ENCODE measurements at places on chromosomes 16 and 17.

- DNase-seq, result no peak
These were observed 15.0 kb upstream of the CPD start for GRCh38 chr17:30363715-30364202.

- no peak for DNase-seq
These were observed 200.1 kb downstream of the CBLN1 start for GRCh38 chr16:49081554-49081953.

DNA sequence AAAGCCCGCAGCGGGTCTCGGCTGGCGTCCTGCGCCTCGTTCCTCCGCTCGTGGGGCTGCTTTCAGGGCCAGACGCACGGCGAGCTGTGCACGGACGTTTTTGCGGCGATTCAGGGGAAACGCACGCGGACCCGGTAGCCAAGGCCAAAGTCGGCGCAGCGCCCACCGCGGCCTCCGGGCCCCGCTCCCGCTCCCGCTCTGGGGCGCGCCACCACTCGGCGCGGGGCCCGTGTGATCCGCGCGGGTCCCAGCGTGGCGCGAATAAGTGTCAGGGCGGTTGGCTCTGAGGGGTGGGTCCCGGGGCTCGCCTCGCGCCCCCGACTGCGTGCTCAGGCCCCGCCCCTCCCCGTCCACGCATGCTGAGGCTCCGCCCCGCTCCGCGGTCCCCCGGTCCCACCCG, 694 bp upstream of the TBCD start:
- peak; percentile 69 for DNase-seq

GRCh38 chr16:84052071-84052622, 9.6 kb upstream of the SLC38A8 start:
- no peak for DNase-seq

DNA sequence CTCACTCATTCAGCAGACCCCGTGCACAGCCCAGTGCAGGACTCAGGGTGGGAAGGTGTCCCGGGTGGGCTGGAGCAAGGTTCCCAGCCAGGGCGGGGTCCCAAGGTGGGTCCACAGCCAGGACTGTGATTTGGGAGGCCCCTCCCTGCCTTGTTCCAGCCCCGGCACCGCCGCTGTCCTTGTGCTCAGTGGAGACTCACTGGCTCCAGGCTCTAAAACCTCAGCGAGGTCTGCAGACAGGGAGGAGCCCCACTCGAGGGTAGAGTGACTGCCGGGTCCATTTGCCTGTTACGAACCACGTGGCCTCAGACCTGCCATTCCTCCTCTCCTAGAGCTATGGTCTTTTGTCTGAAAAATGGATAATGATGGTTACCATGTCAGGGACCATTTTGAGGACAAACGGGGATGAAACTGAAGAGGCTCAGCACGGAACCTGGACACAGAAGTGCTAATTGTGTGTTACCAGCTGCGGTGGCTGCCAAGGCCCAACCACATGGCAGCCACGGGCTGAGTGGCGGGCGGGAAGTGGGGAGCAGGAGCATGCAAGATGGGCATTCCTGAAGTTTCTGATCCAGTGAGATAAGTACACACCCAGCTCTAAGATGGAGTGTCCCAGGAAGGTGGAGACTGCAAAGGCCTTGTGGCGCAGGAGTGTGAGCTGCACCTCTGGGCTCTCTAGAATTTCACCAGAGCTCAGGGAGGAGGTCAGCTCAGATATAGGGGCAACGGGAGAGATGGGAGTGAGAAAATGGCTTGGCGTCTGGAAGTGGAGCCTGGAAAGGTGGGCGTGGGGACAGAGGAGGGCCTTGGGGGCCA, 317.6 kb downstream of the SEC14L1 start:
- DNase-seq, result no peak

DNA sequence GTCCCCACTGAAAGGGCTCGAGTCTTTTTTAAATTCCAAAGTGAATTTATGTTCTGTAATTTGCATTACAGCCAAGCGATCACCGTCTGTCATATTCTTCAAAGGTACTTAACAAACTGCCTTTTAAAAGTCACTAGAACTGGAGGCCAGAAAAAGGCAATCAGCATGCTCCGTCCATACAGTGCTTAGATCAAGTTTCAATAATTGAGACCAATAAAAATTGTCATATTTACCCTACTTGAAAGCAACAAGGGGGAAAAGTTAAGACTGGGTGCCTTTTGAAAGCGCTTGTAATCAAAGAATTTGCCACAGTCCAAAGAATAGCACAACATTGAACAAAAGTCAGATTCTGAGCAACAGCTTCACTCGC, 9.0 kb upstream of the ZFHX3 start:
- peak; percentile 3 for DNase-seq

GRCh38 chr16:67100569-67101310, 9.0 kb upstream of the PHAF1 start:
- DNase-seq, result peak; percentile 54

DNA sequence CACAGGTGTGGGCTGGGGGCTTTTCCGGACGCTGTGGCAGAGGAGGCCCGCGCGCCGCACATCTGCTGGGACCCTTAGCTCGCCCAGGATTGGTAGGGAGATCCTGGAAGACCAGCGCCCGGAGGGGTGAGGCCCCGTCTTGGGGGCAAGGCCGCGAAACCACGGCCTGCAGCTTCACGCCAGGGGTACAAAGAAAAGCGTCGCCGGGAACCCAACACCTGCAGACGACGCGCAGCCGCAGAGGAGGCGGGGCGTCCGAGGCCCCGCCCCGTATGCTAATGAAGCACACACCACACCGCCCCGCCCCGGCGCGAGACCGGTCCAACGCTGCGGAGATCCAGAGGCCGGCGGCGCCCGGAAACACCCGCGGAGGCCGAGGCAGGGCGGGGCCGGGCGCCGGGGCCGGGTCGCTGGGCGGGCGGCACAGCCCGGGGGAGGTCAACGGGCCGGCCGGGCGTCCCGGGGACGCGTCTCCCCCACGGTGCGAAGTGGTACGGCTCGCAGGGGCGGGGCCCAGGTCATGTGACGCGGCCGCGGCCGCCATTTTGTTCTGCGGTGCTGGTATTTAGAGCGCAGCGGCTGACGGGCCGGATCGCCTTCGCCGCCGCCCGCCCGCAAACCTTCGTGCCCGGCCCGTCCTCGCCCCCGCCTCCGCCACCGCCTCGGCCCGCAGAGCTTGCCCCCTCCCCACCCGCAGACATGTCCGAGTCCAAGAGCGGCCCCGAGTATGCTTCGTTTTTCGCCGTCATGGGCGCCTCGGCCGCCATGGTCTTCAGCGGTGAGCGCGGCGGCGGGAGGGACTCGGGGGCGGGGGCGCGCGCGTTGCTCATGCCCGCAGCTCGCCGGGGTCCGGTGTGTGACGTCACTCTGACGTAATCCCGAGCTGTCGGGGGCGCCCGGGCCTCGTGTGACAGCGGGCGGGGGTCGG, at the start of gene ATP6V0C:
Gene ATP6V0C, plus strand, starts transcription at position 548 of the 928 bp plus-strand sequence. Its CDS starts 152 bp downstream, at position 700.
- peak; percentile 96 for DNase-seq

DNA sequence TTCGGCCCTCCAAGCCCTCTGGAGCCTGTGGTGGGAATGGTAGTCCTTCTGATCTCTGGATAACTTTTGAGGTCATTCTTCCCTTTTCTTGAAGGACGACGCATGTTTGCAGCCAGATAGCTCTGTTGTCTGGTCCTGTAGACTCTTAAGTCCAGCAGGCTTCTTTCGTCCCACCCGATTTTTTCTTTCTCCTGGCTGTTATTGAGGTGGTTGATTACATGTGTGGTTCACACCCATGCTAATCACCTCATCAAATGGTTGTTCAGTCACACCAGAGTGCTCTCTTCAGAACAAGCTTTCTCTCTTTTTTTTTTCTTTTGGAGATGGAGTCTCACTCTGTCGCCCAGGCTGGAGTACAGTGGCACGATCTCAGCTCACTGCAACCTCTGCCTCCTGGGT, 30.6 kb downstream of the PIGL start:
- DNase-seq, result no peak

GRCh38 chr17:16986391-16986790, 14.5 kb upstream of the TNFRSF13B start:
- no peak for DNase-seq

DNA sequence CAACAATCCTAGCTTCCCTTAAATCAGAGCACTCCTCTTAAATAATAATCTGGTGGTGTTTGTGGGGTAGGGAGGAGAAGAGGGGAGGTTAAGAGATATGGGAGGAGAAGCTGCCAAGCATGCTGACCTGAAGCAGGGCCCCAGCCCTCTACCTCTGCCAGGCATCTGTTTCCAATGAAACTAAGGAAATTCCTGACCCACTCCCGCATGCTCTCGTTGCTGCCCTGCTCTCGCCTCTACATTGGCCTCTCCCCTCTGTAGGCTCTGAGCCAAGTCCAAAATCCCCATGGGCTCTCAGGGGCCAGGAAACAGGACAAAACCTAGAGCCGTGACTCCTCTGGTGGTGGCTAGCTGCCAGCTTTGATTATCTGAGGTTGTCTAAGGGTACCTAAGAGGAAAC, 559.5 kb upstream of the CDH11 start:
- DNase-seq, result no peak

DNA sequence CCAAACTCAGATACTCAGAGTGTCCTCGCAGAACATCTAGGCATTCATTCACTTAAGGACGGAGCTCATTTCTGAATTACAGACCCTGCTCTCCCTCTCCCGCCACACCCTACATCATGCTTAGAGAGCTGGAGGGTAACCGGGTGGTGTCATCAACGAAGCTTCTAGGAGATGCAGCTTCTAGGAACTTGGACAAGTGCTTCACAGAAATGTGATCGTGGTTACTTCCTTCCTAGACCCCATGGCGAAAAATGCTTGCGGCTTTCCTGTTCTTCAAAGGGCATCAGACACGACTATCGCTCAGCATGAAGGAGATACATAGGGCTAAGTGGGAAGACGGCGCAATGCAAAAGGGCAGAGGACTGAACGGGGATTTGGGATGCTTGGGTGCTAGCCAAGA, 126.8 kb downstream of the ZFHX3 start:
- DNase-seq, result no peak

DNA sequence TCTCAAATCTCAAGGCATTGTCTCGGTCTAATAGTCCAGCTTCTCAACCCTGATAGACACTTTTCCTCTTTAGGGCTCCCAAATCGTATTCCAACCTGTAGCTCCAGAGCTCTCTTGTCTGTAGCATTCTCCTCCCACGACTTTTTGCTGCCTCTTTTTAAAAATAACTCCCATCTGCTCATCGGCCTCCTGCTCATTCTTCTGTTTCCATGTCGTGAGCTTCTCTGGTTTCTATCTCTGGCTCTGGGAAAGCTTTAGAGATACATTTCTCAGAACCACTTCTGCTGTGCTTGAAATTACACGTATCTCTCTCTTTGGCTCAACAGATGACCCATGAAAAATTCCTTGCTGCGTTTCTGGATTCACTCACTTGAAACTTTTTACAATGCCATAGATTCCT, 609.6 kb upstream of the C16orf82 start:
- no peak for DNase-seq

DNA sequence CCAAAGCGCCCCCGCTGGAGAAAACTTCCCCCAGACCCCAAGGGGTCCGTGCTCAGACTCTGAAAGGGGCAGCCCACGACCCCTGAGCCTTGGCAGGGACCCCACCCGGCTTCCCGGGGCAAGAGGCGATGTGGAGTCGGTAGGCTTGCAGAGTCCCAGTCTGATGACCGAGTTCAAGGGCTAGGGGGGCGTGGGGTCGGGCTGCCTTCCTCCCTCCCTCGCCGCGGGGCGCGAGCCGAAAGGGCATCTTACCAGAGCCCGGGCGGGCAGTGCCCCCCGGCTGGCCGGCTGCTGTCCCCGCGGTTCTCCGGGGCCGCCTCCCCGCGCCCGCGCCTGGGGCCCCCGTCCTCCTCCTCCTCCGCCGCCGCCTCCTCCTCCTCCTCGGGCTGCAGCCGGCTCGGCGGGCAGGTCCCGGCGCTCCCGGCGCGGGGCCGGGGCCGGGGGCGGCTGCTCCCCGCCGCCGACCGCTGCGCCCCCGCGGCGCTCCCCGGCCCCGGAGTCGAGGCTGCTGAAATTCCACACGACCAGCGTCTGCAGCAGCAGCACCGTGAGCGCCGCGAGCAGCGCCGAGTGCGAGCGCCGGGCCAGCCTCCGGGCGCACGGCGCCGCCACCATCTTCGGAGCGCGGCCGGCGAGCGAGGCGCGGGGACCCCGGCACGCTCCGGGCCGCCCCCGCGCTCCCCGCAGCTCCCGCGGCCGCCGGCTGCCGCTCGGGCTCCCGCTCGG, 415 bp downstream of the XYLT1 start:
- DNase-seq, result no peak

DNA sequence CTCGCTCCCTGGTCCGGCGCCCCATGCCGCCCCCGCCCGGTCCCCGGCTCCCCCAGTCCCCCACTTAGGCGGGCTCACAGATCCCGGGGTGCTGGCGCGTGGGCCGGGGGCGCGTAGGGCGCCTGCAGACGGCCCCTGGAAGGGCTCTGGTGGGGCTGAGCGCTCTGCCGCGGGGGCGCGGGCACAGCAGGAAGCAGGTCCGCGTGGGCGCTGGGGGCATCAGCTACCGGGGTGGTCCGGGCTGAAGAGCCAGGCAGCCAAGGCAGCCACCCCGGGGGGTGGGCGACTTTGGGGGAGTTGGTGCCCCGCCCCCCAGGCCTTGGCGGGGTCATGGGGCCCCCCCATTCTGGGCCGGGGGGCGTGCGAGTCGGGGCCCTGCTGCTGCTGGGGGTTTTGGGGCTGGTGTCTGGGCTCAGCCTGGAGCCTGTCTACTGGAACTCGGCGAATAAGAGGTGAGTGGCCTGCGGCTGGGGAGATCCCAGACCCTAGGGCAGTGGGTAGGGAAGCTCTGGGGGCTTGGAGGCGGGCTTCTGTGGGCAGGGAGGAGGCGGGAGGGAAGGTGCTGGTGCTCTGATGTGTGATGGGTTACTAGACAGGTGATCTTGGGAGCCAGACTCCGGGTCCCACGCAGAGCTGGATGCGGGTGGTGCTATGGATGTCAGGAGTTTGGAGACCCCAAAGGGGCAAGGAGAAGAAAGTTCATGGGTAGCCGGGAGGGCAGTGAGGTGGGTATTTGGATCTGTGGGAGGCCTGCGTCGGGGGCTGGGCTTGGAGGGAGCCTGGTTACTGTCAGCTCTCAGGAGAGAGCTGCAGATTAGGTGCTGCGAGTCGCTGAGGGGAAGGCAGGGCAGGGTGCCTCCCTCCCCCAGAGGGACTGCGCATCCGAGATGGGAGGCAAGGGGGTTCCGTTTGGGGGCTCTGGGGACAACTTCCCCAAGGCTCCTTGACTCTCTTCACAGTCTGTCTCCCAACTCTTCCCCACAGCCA, 560 bp downstream of the EFNB3 start:
- peak; percentile 53 for DNase-seq

DNA sequence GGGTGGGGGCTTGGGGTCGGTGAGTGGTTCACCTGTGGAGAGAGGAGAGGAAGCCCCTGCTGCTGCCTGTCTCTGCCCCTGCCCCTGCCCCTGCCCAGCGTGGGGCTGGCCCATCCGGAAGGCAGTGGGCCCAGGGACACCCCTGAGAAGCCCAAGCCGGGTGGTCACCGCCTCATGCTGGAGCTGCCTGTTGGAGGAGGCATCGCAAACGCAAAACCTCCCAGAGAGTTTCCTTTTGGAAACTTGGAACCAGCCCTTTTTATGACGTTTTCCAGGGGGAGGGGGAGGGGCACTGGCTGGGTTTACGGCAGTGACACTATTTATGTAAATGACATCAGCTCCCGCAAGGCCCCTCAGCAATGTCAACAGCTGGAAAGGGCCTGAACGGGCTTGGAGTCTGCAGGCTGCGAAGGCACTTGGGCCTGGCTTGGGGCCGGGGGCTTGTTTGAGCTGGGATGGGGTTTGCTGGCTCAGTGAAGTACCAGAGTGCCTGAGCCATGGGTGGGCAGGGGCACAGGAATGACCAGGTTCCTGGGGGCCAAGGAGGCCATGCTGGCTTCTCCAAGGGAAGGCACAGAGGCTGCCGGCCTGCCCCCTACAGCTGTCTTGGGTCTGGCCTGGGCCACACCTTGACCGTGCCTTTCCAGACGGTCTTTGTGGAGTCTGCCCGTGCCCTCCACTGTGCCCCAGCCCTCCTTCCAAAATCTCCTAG, 219.5 kb downstream of the NTN1 start:
- peak; percentile 84 for DNase-seq
